Thoracic aorta endothelial cell (primary cell): ENCODE measurements at places on chromosomes 13 and 19. TPM values are rescaled to one million over a fixed set of nuclear protein-coding genes. Genes with fewer than 3 reads are reported as not detected.

The GPR12 gene
- not detected in 2 replicates for total RNA-seq

The MATK gene
- 0.29 TPM in 1 of 2 replicates, not detected in the other for total RNA-seq

The MAG gene
- total RNA-seq: 0.27 TPM in 1 of 2 replicates, not detected in the other

The U2AF1L4 gene
- total RNA-seq: 3.5 and 5.4 TPM in 2 replicates

The CASP14 gene
- not detected in 2 replicates for total RNA-seq

The SIGLEC9 gene
- not detected in 2 replicates for total RNA-seq

The KRTDAP gene
- total RNA-seq: not detected in 2 replicates

The GDF15 gene
- total RNA-seq: 103 and 114 TPM in 2 replicates

The FARP1 gene
- 33.5 and 34.2 TPM in 2 replicates for total RNA-seq

The MAB21L1 gene
- total RNA-seq: 0.13 TPM in 1 of 2 replicates, not detected in the other

The FGF9 gene
- not detected in 2 replicates for total RNA-seq

The SKA3 gene
- total RNA-seq: 41.0 and 46.0 TPM in 2 replicates

The ZFP28 gene
- total RNA-seq: 8.3 and 9.2 TPM in 2 replicates
